Stimulated activated CD4-positive, alpha-beta T cell treated with anti-CD3 and anti-CD28 coated beads, Interleukin-4, amount 100 ng/mL, for 48 hours (primary cell): ENCODE measurements at places on chromosomes 13 and 19.

DNA sequence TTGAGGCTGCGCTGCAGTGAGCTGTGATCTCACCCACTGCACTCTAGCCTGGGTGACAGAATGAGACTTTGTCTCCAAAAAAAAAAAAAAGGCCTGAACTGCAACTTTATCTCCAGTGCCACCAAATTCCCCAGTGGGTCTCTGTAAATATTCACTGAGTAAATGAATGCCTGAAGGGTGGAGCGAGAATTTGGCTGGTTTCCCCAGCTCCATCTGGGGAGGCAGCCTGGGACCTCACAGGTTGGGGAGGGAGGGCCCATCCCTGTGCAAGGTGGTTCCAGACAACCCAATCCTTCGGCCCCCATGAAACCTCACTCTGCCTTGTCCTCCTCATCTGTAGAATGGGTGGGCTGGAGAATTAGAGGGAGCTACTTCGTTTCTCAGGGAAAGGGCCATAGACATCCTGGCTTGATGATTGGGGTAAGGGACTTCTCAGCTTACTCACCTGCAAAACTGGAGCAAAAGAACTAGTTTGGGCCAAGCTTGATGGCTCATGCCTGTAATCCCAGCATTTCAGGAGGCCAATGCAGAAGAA, 4.2 kb upstream of the PKN1 start:
- no peak for DNase-seq

DNA sequence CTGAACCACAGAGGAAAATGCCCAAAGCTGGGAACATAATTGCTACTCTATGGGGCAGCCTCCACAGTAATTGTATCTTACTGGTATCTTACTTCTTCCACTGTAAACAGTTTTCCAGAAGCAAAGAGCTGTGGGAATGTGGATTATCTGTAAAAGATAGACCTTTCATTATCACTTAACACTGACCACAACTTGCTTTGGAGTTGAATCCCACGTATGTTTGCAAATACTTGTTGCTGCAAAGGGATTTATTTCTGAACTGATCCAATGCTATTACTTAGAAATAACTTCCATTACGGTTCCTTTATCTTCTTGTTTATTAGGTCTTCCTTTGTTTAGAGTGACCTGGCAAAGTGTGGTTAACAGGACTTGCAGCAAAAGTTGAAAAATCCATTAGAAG, 218.1 kb downstream of the KCTD12 start:
- no peak for DNase-seq

DNA sequence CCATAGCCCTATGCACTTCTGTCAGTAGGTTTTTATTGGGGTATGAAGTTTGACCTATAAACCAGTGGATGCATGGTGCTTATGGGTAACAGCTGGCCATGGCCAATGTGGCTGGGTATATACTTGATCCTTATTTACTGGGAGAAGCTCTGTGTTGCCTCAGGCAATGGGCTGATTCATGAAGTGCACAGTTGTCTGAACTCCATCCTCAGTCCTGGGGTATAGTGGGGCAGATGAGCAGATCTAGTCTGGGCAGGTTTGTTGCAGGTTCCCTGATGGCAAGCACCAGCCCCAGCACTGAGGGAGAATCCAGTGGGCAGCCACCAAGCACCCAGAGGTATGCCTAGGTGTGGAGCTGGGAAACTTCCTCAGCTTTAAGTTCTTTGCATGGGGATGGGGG, 274.4 kb downstream of the TDRD3 start:
- no peak for DNase-seq

GRCh38 chr13:31923134-31923763, 108.3 kb upstream of the FRY start:
- DNase-seq = no peak

DNA sequence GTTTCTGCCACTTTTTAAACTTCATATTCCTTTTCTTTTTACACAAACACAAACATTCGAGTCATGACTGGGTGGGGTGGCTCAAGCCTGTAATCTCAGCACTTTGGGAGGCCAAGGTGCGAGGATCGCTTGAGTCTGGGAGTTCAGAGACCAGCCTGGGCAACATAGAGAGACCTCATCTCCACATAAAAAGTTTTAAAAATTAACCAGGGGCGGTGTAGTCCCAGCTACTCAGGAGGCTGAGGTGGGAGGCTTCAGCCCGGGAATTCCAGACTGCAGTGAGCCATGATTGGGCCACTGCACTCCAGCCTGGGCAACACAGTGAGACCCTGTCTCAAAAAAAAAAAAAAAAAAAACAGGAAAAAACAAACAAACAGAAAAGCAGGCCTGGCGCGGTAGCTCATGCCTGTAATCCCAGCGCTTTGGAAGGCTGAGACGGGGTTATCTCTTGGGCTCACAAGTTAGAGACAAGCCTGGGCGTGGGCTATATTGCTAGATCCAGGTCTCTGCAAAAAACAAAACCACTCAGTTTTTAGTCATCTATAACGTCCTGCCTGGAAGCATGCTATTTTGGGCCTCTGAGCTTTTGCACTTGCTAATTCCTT, 583 bp upstream of the BAX start:
- no peak for DNase-seq

- DNase-seq = no peak
Measured at GRCh38 chr19:48498595-48499311, 12.9 kb downstream of the LMTK3 start.

DNA sequence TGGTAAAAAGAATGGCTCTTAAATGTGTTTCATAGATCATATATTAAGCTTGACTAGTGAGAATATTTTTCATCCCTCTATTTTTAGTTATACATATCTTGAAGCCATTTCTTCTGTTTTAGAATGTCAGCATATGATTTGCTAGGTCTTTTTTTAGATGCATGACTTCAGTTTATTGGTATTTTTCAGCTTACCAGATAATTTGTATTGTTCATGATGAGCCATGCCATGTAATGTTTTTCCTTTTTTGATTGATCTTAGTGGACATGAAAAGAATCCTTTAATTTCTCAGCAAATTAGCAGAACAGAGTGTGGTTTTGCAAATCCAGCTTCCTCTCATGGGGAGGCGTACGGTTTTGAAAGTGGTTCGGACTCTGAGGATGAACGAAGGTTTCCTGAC, 168.5 kb downstream of the LMO7 start:
- no peak for DNase-seq

- no peak for DNase-seq
Measured at GRCh38 chr13:72970301-72970880, 88.4 kb upstream of the KLF5 start.

- DNase-seq = no peak
Measured at GRCh38 chr19:45939792-45940514, 25.4 kb upstream of the NANOS2 start.

- no peak for DNase-seq
Measured at GRCh38 chr13:96091164-96092117, 1.5 kb downstream of the HS6ST3 start.

GRCh38 chr19:48487948-48488347, 18.8 kb downstream of the CYTH2 start:
- DNase-seq = no peak

DNA sequence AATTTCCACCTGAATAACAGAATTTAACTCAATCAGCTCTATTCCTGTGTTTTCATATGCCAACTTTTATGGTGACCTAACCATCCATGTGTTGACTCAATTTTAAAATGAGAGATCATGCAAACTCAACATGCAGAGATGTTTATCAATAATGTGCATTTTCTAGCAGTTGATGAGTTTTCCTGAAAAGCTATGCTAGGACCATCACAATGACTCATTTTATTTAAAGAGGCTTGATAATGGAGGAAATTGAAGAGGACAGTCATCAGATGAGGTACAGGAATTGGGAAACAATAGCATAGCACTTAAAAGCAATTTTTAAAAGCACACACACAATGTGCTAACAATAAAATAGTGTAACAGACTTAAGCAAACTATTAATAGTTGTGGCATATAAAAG, 127.1 kb downstream of the VWA8 start:
- no peak for DNase-seq

GRCh38 chr19:3365093-3365835, 1.1 kb upstream of the NFIC start:
- DNase-seq = no peak

- DNase-seq = peak; percentile 88
Measured at GRCh38 chr19:49929121-49929610, at the start of the genes ATF5 and NUP62. Gene ATF5 (plus strand): TSS chr19:49929205. CDS start chr19:49930851, 1,646 bp downstream. Gene NUP62 (minus strand): TSS chr19:49929504. CDS start chr19:49909807, 19,697 bp downstream.

- DNase-seq = no peak
Measured at GRCh38 chr19:12800923-12801465, 606 bp downstream of the PRDX2 start.

GRCh38 chr19:45118106-45118505, 25.1 kb downstream of the PPP1R37 start:
- no peak for DNase-seq

- DNase-seq = no peak
Measured at GRCh38 chr13:59447031-59447430, 716.7 kb downstream of the DIAPH3 start.

DNA sequence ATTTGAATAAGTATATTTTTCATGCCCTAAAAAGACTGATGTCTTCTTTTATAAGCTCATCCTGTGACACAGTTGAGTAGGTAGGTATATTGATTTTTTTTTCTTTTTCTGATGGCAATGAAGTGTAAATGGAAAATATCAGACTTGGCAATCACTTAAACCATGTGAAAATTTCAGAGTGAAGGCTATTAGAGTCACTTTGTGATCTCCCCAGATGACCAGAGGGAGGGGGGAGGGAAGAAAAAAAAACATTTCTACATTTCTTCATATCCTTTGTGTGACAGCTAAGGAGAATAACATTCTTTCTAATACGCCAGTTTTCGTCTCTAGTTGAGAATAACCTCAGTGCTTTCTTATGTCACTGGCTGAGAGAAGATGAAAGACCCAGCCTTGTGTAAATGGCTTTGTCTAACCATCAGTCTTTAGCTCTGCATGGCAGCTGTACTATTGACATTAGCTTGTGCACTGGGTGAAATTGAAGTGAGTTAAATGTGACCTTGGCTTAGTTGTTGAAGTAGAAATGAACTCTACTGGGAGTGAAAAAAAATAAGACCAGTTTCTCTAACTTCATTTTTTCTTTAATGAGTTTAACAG, 332.1 kb upstream of the DACH1 start:
- DNase-seq = no peak

- DNase-seq = no peak
Measured at GRCh38 chr13:24450530-24450929, 62.0 kb downstream of the PARP4 start.

DNA sequence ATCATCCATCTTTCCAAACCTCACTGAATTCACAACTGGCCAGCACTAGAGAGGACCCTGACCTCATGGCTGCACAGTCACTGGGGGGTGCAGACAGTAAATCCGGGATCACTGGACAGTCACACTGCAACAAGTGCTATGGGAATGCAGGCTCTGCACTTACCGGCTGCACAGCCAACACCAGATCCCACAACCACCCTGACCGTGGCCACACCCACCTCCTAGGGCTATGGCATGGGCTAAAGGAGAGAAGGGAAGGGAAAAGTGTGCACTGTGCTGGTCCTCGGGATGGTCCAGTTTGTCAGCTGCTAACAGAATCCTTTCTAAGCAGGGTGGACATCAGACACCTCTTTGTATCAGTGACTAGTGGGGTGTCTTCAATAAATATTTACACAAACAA, 118.2 kb downstream of the MIPEP start:
- no peak for DNase-seq

DNA sequence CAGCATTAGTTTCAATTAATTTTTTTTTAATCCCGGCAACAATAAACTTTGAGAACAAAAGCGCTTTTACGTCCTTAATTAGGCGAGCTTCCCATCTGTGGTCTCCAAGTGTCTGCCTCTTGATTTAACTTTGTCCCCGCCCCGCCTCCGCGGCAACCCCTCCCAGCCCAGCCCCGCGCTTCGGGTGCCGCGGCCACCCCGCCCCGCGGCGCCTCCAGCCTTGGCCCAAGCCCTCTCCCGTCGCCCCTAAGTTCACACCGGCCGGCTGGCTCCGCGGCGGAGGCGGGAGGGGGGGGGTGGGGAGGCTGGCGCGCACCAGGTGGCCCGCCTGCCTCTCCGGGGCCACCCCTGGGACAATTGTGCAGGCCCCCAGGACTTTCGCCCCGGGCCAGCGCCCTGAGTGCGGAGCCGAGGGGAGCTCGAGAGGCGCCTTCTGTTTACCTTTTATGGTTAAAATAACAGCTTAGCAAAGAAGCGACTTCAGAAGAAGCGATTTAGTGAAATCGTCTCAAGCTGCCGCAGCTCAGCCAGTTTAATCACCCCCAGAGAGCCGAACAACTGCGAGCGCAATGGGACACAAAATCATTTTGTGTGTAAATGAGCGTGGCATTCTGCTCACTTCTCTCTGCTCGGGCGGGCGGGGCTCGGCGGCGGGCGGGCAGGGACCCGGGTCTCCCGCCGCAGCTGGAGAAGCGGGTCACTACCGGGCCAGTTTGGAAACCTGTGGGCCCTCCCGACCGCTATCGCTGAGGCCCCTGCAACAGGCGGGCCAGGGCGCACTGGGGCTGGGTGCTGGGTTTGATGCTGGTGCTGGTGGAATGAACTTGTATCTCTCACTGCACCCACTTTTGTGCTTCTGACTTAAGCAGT, 1.4 kb downstream of the KCTD15 start:
- no peak for DNase-seq

DNA sequence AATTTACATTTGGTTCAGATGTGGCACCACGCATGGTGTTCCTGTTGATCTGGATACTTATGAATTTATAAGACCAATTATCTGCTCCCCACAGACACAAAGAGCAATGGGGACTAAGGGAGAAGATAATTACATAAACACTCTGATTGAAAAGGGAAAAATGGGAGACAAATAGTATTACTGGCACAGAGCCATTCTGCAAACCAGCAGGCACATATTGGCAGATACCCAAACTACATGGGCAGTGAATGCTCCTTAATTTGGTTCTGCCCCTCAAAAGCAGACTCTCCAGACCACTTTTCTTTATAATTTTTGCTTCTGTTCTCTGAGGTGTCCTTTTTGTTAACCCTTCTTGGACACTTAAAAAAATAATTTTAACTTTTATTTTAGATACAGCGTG, 1674.2 kb downstream of the PCDH9 start:
- DNase-seq = no peak

DNA sequence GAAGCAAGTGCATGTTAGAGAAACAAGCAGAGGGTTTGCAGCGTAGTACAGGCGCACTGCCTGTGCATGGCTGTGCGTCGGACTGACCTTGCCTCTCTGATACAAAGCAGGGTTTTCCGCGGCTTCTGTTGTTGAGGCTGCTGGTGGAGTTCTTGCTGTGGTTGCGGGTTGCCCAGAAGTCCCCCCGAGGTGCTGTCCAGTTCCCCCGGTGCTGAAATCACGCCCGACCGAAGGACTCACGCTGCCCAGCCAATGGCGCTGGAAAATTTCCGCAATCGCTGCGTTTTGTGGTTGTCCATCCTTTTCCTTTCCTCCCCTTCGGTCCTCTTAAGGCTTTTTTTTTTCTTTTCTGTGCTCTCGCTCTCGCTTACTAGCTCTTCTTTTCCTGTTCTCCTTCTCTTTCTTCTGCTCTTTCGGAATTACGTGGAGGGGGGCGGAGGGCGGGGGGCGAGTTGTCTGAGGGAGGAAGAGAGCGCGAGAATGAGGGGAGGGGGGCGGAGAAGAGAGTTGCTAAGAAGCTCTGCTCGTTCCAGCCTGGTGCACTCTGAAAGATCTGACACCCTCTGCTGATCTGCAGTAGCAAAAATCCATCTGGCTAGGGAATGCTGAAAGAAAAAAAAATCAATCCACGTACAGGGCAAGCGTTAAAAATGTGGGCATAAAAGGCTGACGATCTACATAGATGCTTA, at the start of gene SLITRK1:
SLITRK1 (minus strand) TSS at position 558 of the 689 bp plus-strand sequence. CDS start 967 bp downstream, outside the sequence.
- no peak for DNase-seq

- no peak for DNase-seq
Measured at GRCh38 chr19:45113628-45114027, 20.6 kb downstream of the PPP1R37 start.

GRCh38 chr19:13054626-13055212, 47.9 kb downstream of the LYL1 start:
- DNase-seq = no peak
